Choroid plexus epithelial cell (primary cell): ENCODE measurements at places on chromosomes 1 and 21.

DNA sequence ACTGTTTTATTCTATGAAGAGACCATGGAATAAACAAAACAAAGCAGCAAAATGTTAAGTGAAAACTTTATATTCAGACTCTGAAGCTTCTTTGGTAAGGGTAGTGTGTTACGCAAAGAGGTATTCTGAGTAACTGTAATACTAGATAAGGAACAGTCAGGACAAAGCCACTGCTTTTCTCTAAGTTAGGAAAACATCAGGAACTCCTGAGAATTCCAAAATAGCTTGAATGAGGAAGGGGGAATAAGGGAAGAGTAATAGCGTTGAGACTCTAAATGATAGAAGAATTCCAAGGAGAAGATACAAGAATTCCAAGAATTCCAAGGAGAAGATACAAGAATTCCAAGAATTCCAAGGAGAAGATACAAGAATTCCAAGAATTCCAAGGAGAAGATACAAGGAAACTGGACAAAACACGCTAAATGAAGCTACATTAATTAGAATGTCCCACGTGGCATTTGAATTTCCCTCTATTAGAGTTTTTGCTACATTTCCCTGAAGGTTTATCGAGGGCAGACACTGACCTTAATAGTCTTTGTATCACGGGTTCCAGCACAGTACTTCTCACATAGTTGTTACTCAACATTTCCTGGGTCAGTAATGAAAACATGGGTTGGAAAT lies 71.5 kb downstream of the SMYD3 start:
- peak; percentile 53 for DNase-seq

DNA sequence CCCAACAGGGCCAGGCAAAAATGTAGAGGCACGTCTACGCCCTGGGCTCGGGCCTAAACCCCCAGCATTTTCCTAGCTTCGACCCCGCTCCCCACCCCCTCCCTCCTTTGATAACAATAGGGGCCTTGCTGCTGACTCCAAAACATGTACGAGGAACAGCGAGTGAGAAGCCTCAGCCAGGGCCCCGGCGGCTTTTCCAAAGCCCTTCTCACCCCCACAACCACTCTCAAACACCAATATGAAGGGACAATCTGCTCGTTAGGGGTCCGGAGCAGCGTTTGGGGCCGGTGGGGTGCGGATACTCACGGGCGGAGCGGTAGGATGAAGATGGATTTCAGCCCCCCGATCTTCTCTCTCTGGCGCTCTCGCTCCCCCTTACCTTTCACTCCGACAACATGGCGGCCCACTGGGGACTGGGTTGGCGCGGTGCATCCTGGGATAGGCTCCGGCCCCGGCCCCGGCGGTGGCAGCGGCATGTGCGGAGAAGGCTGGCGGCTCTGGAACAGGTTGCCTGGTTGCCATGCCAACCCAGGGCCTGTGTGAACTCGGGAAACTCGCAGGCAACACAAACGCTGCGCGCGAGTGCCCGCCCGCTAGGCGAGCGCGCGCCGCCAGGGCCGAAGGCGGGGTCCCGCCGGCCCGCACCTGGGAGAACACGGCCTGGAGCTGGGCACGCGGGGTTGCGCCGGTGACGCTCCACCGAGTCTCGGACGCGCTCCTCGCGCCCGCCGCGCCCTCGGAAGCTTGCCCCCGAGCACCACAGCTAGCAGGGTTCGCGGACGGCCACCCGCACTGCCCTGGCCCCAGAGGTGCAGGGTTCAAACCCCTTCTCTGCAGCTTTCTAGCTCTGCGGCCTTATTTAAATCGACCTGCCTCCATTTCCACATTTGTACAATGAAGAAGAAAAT lies at the start of gene PUM1:
Gene PUM1, minus strand, starts transcription at position 408 of the 908 bp plus-strand sequence. CDS start 6,151 bp downstream, outside the sequence.
- peak; percentile 97 for DNase-seq

- peak; percentile 79 for DNase-seq
Observed at GRCh38 chr1:89605692-89606091, 27.2 kb upstream of the LRRC8C start.

GRCh38 chr1:64960731-64961130 lies 5.6 kb downstream of the JAK1 start:
- no peak for DNase-seq

- no peak for DNase-seq
Observed at GRCh38 chr1:161094481-161094880, 3.7 kb upstream of the KLHDC9 start.

DNA sequence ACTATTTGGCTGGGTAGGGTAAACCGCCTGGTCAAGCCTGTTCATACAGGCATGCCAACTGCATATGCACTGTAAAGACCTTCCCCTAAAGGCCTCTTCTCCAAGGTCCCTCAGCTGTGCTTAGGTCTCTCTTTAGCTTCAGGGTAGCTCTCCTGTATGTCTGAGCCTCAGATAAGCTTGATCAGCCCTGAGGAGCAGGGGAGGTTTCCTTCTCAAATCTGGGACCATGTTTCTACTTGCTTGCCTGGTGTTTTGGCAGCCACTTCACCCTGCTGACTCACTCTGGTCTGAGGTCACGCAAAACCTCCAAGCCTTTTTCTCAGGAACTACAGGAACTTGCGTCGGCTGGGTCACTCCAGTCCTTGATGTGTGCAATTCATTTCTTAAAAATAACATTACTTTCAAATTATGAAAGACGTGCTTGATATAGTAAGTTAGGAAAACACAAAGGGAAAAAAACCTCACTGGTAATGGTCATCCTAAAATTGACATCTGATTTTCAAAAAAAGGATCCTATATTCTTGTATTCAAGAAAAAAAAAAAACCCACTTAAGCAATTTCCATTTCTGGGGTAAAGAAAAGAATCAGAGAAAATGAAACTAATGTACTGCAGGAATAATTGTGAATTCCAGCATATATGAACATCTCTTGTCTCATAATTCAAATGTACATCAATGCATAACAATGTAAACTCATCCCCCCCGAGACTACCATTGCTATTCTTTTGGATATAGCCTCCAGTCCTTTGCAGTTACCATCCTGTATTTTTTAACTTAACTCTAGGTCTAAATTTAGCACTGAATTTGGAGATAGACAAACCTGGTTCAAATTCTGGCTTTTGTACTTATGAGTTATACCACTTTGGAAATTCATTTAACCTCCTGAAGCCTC lies 24.8 kb upstream of the RNF19B start:
- peak; percentile 99 for DNase-seq
